ENCODE measurements at places on chromosomes 2 and 18.

DNA sequence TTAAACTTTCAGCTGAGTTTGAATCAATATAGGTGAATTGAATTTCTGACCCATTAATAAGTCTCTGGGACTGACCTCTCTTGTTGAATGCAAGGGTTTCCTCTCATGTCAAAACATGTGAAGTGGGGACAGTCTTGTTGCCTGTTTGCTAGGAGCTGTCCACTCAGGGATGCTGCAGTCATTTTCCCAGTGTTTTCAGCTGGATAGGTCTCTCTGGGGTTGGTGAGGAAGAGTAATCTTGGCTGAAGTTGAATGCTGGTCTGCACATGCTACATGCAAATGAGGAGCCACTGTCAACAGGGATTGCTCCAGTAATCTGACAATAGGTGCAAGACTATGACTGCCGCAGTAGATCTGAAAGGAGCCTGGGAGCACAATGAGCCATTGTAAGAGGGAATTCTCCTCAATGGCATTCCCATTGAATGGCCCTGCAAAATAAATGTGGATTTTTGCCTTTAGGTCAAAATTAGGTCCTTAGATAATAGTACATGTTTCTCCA, 34.1 kb upstream of the IL1RL1 start:
- no peak for DNase-seq

DNA sequence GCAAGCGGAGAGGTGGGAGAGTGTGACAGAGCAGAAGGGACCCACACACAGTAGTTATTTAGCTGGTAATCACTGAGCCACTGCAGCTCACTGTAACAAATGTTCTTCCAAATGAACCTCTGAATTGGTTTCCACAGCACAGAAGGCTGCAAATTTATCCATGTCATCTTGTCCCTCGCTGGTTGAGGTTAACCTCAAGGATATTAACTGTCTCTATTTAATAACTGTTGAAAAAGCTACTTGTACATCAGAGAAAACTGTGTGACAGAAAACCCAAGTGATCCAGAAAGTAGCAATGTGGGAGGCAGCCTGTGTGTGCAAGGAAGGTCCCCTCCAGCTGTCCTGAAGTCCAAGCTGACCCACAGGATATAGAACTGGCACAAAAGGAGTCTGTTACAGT, 153.6 kb downstream of the DSEL start:
- DNase-seq = no peak

GRCh38 chr2:160870729-160871465, 289.3 kb upstream of the TANK start:
- no peak for DNase-seq

DNA sequence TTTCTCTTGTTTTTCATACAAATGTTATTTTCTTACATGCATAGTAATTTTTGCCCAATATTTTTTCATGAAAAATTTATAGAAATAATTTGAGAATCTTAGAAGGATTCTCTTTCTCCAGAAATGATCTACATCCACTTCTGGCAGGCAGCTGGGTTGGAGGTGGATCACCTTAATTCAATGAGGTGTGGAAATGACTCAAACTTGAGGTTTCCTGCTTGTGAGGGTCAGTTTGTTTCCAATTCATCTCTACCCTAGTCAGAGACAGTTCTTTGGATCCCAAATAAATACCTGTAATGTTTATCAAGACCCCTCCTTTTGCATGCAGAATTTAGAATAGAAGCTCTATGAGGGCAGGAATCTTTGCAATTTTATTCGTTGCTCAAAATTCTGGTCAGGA, 35.0 kb upstream of the DYNAP start:
- DNase-seq = no peak

GRCh38 chr2:119249311-119249710, 25.7 kb downstream of the STEAP3 start:
- no peak for DNase-seq

- no peak for DNase-seq
Measured at GRCh38 chr2:118969734-118970395, 27.9 kb downstream of the MARCO start.

DNA sequence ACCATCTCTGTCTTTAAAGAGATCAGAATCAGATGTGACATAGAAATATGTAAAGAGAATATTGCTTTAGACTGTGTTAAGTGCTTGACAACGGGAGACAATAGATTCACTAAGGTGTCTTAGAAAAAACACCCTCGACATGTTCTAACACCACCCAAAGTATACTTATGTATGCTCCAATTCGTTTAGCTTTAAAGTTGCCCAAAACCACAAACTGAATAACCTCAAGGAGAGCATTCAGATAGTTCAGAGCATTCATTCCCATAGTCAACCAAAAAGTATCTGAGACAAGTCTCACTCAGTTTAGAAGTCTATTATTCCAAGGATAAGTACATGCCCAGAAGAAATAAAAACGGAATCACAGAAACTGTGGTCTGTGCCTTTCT, 96.4 kb downstream of the KYNU start:
- no peak for DNase-seq

- DNase-seq = no peak
Measured at GRCh38 chr2:194867328-194867727, 789.7 kb upstream of the SLC39A10 start.

- no peak for DNase-seq
Measured at GRCh38 chr2:219207134-219207883, 727 bp downstream of the ZFAND2B start.

DNA sequence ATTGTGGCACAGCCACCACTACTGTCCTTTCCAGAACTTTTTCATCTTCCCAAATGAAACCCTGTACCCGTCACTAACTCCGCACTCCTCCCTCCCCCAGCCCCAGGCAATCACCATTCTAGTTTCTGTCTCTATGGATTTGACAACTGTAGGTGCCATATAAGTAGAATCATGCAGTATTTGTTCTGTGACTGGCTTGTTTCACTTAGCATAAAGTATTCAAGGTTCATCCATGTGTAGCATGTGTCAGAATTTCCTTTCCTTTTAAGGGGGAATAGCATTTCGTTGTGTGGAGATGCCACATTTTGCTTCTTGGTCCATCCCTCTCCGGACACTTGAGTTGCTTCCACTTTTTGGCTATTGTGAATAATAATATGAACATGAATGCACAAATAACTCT, 842 bp upstream of the CKAP2L start:
- DNase-seq = no peak
